ENCODE measurements at places on chromosomes 11 and 22. TPM values are rescaled to one million over a fixed set of nuclear protein-coding genes. Genes with fewer than 3 reads are reported as not detected.

The MYO18B gene
- 0.60 TPM for polyA plus RNA-seq

The KIF18A gene
- polyA plus RNA-seq, result 1.4 TPM

The OR4A16 gene
- not detected for polyA plus RNA-seq

The SMTN gene
- polyA plus RNA-seq, result 103 TPM

The USH1C gene
- polyA plus RNA-seq, result 152 TPM

The MAPK11 gene
- 1.2 TPM for polyA plus RNA-seq

The XKR3 gene
- 0.60 TPM for polyA plus RNA-seq
